ENCODE measurements at places on chromosomes 7 and 10.
A peak's percentile ranks its signal among the peaks of the same experiment; 100 is the strongest.

DNA sequence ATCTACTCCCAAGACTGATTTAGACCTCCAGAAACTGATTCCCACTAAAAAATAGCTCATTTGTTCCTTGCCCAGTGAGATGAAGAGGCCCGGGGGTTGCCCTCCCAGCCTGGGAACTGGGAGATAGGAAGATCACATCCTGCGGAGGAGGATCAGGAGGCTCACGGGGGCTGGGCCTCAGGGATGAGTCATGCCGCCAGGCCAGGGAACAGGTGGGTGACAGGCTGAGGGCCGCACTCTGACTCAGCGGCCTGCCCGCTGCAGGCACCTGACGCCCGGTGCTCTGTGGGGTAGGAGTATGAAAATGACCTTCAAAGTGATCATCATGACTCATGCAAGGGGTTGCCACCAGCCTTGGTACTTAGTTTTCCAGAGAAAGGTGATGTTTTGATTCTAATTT, 104.5 kb upstream of the ZPBP start:
- no peak for DNase-seq

GRCh38 chr10:33735464-33735923, 401.0 kb upstream of the NRP1 start:
- DNase-seq: peak; percentile 32

DNA sequence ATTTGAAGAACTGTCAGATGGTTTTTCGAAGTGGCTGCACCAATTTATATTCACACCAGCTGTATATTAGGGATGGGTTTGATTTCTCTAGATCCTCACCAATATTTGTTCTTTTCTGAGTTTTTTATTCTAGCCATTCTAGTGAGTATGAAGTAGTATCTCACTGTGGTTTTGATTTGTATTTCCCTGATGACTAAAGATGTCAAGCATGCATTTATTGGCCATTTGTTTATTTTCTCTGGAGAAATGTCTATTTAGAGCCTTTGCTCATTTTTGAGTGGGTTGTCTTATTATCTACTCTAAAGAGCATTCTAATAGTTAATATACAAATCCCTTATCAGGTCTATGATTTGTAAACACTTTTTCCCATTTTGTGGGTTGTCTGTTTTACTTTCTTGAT, 123.9 kb downstream of the PCLO start:
- peak; percentile 24 for DNase-seq

GRCh38 chr10:86693721-86694369, 25.5 kb downstream of the LDB3 start:
- DNase-seq: peak; percentile 50

DNA sequence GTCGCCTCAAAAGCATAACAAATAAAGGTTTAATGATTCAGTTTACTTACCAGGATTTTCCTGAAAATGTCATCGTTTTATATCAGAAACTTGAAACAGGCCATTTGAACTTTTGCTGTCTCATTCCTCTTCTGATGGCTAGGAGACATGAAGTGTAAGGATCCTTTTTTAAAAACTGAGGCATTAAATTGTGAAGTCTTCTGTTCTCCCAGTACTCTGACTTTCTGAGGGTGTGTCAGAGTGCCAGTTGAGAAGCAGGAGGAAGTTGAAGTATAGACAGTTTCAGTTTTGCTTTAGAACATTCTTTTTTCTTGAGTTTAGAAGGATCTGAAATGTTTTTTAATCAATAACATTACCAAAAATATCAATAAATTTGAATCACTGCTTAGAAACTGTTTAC, at the start of gene SAMD9L:
TSS of gene SAMD9L (minus strand) at position 242 of the 400 bp plus-strand sequence. CDS start 12,414 bp downstream, outside the sequence.
- DNase-seq: peak; percentile 53

- DNase-seq: no peak
Observed at GRCh38 chr7:157757776-157758467, 421.1 kb downstream of the DNAJB6 start.

DNA sequence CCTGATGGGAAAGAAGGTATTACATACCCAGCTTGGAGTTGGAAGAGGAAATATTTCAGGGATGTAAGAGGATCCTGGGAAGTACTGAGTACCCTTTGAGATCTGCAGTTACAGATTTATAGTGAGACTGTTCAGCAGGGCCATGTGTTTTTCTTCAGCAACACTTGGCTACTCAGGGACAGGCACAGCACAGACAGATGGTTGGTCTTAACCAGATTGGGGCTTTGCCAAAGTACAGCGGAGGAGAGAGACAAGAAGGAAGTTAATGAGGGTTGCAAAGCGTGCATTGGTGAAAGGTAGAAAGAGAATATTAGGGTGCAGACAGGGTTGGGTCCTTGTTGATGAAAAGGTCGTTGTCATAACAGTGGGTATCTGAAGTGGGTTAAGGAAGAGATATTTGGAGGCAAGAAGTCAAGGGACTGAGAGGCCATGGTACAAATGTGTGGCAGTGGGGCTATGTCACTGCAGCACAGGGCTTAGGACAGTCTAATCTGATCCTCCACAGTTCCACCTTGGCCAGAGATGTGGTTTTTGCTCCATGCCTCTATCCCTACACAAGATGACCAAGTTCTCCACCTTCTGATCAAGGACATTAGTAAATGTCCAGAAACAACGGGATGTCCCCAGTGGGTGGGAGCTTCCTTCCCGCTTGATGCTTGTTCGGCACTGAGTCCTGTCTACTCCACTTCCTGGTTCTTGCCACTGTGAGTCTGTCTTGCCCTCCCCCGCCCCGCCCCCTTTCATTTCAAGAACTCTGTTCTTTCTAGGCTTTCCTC, 18.9 kb upstream of the DNAJC1 start:
- DNase-seq: no peak

DNA sequence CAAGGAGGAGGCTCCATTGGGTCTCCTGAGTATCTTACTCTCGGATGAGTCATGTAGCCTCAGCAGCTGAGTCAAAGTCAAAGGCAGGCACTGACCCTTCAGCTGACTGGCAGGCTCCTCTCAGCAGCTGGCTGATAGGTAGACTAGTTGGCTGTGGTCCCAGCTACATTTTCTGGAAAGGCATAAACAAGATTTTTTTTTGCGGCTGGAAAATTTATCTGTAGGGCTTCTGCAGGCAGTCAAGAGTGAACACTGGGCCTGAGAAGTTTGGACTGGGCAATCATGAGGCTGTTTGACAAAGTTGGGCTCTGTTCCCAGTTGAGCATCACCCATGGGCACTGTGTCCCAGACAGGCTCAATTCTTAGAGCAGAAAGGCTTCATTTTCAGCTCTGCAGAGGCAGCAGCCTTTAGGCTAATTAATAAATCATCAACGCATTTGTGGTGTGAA, 796.2 kb downstream of the CCSER2 start:
- DNase-seq: no peak

- DNase-seq: no peak
Observed at GRCh38 chr10:581776-582330, 107.6 kb downstream of the DIP2C start.

DNA sequence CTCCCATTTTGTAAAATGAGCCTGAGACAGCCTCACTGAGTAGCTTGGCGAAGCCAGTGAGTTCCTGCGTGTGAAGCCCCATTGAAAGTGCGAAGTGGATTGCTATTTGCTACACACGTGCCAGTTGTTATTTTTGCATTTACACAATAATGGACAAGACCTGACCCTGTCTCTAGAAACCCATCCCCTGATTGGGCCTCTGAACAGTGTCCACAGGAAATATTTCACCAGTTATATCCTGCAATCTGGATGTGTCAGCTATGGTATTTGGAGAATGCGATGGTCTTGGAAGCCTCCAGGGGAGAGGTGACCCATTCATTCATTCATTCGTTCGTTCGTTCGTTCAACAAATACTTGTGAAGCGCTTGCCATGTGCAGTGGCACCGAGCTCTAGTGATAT, 37.1 kb downstream of the COL13A1 start:
- peak; percentile 87 for DNase-seq

- DNase-seq: peak; percentile 74
Observed at GRCh38 chr7:139958599-139959284, 104.0 kb downstream of the PARP12 start.

- no peak for DNase-seq
Observed at GRCh38 chr7:29063236-29063635, 83.1 kb downstream of the CPVL start.

- DNase-seq: no peak
Observed at GRCh38 chr7:42012786-42013360, 224.1 kb downstream of the GLI3 start.

GRCh38 chr7:106947244-106947728, 82.2 kb downstream of the PIK3CG start:
- DNase-seq: peak; percentile 83

GRCh38 chr10:101107771-101108170, 23.3 kb upstream of the TLX1 start:
- no peak for DNase-seq

- DNase-seq: no peak
Observed at GRCh38 chr10:6473430-6473829, 106.6 kb downstream of the PRKCQ start.

GRCh38 chr7:87448388-87448787, 27.1 kb downstream of the ABCB4 start:
- DNase-seq: no peak

DNA sequence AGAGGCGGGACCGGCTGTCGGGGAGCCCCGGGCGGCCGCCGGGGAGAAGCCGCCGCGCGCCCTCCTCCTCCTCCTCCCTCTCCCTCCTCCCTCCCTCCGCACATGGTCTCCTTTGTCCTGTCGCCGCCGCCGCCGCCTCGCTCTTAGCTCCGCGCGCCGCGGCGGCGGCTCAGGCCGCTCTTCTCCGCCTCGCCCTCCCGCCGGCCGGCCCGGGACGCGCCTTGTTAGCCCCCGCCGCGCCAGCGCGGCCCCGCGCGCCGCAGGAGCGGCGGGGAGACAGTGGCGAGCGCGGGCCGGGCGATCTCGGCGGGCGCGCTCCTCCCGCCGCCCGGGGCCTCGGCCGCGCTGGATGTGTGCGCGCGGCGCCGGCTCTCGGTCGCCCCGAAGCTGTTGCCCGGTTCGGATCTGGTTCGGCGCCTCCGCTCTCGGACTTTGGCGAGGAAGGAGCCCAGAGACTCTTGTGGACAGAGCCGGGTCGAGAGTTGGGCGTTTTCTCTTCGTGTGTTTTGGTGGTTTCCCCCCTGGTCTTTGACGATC, 437.4 kb upstream of the GALNT17 start:
- peak; percentile 46 for DNase-seq

- DNase-seq: no peak
Observed at GRCh38 chr10:93408783-93409182, 73.4 kb downstream of the MYOF start.

- no peak for DNase-seq
Observed at GRCh38 chr7:6422926-6423632, 24.7 kb downstream of the DAGLB start.

- no peak for DNase-seq
Observed at GRCh38 chr10:49208996-49209395, 20.8 kb upstream of the TMEM273 start.

DNA sequence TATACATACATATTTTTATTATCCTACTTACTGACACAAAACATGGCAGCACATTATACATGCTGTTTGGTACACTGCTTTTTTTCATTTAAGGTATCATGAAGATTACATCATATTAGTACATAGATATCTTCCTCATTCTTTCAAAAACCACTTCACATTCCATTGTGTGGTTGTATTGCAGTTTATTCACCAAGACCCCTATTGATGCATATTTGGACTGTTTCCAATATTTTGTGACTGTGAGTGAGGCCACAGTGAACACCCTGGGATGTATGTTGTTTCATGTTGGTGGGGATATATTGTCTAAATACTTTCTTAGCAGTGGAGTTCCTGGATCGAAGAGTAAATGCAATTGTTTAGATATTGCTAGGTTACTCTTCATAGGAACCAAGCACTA, 39.0 kb downstream of the TFAM start:
- DNase-seq: peak; percentile 43

GRCh38 chr10:43061760-43062159, 15.1 kb upstream of the RET start:
- no peak for DNase-seq

GRCh38 chr7:80249619-80250295, 115.1 kb downstream of the GNAI1 start:
- peak; percentile 86 for DNase-seq
